ENCODE measurements at places on chromosomes 7 and 10. TPM values are rescaled to one million over a fixed set of nuclear protein-coding genes. Genes with fewer than 3 reads are reported as not detected.

The AGR3 gene
- not detected for total RNA-seq

The MACC1 gene
- 0.09 TPM for total RNA-seq

The CPED1 gene
- 36.9 TPM for total RNA-seq

The CALML5 gene
- not detected for total RNA-seq

The VAX1 gene
- total RNA-seq: not detected

The TSPAN14 gene
- total RNA-seq: 7.4 TPM

The TAS2R41 gene
- not detected for total RNA-seq

The PAPOLB gene
- under 0.01 TPM for total RNA-seq

The NKX2-3 gene
- not detected for total RNA-seq

The GIMAP4 gene
- total RNA-seq: not detected

The MMRN2 gene
- total RNA-seq: 1.5 TPM

The UPK3BL2 gene
- total RNA-seq: 2.5 TPM

The FGL2 gene
- total RNA-seq: 170 TPM

The ZPBP gene
- not detected for total RNA-seq
